ENCODE measurements at places on chromosomes 7 and 10.
A peak's percentile ranks its signal among the peaks of the same experiment; 100 is the strongest.

DNA sequence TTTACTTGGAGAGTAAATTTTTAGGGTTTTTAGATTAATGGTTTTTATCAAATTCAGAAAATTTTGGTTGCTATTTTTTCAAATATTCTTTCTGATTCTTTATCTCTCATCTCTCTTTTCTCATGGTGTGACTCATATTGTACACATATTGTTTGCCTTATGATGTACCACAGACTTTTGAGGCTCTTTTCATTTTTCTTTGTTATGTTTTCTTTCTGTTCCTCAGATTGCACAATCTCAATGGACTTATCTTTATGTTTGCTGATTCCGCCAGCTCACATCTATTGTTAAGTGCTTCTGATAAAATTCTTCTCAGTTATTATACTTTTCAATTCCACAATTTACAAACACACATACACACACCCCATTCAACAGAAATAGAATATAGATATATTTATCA lies 168.2 kb upstream of the IGFBP3 start:
- no peak for DNase-seq

- DNase-seq: no peak
Observed at GRCh38 chr7:131131746-131132431, 195.8 kb upstream of the MKLN1 start.

- no peak for DNase-seq
Observed at GRCh38 chr10:35417795-35418194, 81.5 kb downstream of the CCNY start.

GRCh38 chr7:143846692-143847091 lies 55.3 kb downstream of the TCAF1 start:
- no peak for DNase-seq

GRCh38 chr7:99709838-99710578 lies 25.0 kb downstream of the CYP3A7 start:
- no peak for DNase-seq

DNA sequence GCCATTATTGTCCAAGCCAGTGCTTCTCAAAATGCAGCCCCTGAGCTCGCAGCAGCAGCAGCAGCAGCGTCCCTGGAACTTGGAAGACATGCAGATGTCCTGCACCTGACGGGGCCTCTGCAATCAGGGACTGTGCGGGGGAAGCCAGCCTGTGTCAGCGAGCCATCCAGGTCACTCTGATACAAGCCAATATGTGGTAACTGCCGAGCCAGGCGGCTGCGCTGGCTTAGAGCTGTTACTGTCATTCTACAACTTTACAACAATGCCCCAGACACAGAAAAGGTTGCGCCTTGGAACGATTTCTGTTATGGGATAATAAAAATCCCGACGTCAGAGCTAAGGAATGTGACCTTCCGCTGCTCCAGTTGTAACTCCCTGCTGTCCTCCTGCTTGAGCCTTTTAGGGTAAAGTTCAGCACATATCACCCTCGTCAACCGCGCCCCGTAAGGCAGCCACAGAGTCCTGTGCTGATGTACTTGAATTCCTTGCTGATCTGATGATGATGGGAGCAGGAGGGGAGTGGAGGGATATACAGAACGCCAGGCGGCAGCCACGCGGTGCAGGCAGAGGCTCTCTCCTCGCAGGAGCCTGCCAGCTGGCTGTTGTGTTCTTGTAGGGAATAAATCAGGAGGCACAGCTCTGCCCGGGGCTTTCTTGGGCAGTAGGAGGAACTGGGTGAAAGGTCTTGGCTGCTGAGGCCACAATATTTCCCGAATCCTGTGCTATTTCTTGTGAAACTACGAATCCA lies 20.0 kb upstream of the CRYGN start:
- DNase-seq: peak; percentile 80
